Amygdala (tissue), 56 donors: ENCODE measurements at places on chromosomes 11 and 22.

GRCh38 chr11:123429913-123430720, at the start of gene GRAMD1B:
Gene GRAMD1B, plus strand, starts transcription at chr11:123430269. Its CDS starts 524 bp downstream, at chr11:123430793.
- DNase-seq: no peak

GRCh38 chr11:110356762-110357671, 60.6 kb upstream of the RDX start:
- DNase-seq: no peak

DNA sequence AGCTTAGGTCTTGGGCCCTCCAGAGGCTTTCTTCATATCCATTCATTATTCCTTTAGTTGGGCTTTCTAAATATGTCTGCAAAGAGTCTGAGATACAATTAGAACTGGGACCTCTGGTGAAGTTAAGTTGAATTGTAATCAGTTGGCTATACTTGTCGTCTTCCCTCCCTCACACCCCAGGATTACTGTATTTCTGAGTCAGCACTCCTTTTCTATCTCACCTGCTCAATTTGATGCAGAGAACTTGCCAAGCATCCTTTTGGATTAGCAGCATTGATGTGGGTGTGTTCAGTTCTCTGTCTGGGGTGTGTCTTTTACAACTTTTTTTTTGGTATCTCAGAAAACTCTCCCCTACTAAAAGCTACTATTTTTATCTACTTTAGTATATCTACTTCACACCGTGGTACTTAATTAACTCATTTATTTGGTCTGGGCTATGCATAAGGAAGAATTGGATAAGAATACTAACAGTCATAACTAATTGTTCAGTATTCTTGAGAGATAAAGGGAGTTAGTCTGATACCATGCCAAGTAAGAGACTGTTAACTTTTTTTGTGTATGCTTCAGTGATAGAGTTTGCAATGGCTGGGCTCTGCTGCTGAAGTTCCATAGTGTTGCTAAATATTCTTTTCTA, 15.1 kb downstream of the CTNND1 start:
- no peak for DNase-seq

DNA sequence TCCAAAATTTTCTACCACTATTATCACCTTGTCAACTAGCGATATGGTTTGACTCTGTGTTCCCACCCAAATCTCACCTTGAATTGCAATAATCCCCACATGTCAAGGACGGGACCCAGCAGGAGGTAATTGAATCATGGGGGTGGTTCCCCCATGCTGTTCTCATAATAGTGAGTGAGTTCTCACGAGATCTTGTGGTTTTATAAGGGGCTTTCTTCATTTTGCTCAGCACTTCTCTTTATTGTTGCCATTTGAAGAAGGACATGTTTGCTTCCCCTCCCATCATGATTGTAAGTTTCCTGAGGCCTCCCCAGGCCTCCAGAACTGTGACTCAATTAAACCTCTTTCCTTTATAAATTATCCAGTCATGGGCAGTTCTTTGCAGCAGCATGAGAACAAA, 73.5 kb upstream of the ZC3H12C start:
- no peak for DNase-seq

- no peak for DNase-seq
Observed at GRCh38 chr11:60786811-60787567, 1.9 kb downstream of the MS4A10 start.

DNA sequence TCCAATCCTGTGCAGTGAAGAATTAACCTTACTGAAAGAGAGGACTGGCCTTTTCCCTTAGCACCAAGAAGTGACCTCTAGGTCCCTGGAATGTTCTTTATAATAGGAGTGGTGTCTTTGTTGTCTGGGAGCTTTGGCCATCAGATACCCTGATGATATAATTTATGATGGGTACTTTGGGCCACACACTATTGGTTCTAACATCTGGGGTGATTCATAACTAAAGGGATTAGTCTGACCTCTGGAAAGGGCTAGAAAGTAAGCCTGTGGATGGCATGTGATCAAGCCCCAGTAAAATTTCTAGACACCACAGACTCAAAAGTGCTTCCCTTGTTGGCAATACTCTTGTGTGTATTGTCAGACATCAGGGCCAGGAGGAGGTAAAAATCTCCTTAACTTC, 891.2 kb downstream of the KCNA4 start:
- DNase-seq: no peak

GRCh38 chr11:68480193-68480592, 19.6 kb downstream of the PPP6R3 start:
- DNase-seq: no peak

GRCh38 chr11:64633555-64634159, 42.6 kb downstream of the SLC22A12 start:
- no peak for DNase-seq

- no peak for DNase-seq
Observed at GRCh38 chr22:47115921-47116320, 353.5 kb downstream of the TBC1D22A start.

DNA sequence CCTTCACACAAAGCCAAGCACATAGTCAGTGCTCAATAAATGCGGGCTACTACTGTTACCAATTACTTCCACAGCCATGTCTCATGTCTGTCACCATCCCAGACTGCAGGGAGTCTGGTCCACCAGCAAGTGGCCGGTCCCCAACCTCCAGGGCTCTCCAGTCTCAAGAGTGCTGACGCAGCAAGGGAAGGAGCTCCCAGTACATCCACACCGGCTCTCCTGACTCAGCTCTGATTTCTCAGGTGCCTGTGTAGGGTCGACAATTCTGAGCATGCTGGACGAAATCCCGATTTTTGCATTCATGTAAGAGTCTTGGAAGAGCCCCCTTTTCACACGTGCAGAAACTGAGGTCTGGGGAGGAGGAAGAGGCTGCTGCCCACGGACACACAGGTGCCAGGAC, 10.3 kb upstream of the NEFH start:
- no peak for DNase-seq

GRCh38 chr11:125398475-125398874, 97.6 kb downstream of the FEZ1 start:
- no peak for DNase-seq

DNA sequence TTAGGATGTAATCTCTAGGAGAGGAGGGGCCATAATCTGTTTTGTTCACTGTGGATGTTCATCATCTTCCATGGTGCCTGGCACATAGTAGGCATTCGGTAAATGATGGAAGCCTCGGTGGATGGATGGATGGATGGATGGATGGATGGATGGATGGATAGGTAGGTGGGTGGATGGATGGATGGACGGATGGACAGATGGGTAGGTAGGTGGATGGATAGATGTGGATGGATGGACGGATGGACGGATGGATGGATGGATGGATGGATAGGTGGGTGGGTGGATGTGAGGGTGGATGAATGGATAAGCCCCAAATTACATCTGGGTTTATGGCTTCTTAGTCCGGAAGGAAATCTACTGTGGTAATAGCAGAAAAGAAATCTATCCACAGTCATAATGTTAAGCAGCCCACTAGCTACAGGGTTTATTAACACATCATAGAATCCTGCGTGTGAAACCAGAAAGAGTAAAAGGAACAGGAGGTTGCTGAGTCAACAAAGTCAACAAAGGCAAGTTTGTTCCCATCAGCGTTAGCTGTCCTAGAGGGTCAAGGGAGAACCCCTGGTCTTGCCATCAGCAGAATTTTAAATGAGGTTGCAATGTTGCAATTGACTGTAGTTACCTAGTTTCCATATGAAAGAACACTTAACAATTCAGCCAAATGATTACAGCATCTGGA, 82.8 kb downstream of the C11orf91 start:
- no peak for DNase-seq

- no peak for DNase-seq
Observed at GRCh38 chr11:7905961-7906429, 25.1 kb downstream of the OR10A6 start.
